ENCODE measurements at places on chromosomes 16 and 17.

- no peak for DNase-seq
Observed at GRCh38 chr16:17632667-17633066, 161.9 kb upstream of the XYLT1 start.

- DNase-seq, result no peak
Observed at GRCh38 chr16:85225257-85225656, 113.0 kb upstream of the CIBAR2 start.

DNA sequence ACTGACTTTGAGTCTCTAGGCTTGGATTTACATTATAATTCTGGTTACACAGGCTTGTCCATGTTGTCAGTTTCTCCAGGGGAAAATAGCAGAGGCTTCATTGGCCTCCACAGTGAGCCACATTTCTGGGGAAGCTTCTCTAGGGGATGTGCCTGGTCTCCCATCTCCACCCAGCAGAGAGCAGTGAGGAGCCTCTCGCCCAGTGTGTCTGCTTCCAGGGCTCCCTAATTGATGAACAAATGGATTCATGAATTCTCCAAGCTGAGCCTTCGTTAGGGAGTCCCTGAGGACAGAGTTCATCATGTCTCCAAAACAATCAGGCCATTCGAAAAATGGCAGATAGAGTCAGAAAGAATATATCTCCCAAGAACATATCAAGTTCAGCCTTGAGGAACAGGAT lies 162.4 kb upstream of the TOX3 start:
- no peak for DNase-seq

DNA sequence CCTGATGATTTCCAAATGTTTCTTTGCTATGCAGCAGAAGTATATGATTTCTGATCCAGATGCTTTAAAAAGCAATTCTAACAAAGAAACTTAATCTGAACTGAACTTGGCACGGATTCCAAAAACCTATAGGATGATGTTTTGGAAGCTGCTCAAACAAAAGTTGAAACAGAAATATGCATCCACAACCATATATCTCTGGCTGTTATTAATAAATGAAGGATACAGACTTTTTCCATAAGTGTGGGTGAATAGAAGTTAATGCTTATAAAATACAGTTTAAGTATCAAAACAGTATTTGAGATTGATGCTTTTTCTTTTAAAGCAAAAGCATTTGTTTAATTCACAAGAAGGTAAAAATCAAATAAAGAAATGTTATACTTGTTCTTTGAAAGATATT lies 27.9 kb upstream of the NACA2 start:
- no peak for DNase-seq

GRCh38 chr17:33056399-33057146 lies 64.9 kb downstream of the SPACA3 start:
- DNase-seq, result peak; percentile 47

DNA sequence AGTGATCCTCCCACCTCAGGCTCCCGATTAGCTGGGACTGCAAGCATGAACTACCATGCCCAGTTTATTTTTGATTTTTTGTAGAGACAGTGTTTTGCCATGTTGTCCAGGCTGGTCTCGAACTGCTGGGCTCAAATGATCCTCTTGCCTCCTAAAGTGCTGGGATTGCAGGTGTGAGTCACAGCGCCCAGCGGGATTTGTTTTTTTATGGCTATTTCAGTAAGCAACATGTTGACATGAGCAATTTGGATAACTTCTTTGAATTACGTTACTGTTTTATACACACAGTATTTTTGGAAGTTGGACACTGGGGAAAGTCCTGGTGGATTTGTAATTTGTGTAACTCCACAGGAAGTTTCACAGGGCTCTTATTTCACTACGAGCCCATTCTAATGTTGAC lies 18.5 kb upstream of the RHOT1 start:
- no peak for DNase-seq

GRCh38 chr16:71526111-71526631 lies at the start of gene CHST4:
Gene CHST4, plus strand, starts transcription at chr16:71526426. Its CDS starts 10,252 bp downstream, at chr16:71536678.
- peak; percentile 96 for DNase-seq

DNA sequence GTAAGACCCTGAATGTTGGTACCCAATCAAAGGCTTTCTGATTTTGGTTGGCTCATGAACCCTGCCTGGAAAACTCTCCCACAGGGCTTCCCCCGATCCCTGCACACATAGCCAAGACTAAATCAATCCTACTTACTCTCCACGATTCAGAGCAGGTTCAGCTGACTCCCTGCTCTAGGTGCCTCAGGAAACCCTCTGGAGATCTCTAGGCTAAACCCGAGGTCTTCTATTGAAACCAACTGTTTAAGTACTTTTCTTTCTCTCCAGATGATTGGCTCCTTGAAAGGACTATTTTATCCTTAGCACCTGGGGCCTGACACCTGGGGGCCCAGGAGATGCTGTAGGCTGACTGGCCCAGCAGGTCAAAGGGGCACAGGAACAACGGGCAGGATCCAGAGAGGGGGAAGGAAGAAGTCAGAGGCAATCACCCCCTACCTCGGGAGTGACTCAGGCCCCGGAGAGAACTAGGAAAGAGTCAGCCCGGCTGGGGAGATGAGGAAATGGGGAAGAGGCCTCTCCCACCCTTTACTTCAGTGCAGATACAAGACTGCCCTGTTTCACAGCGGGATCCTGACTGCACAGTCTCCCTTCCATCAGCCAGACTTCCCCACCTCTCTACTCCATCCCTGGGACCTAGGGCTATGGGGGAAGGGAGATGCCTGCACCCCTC lies 2.0 kb downstream of the TBC1D10B start:
- peak; percentile 55 for DNase-seq

GRCh38 chr16:30741461-30741914 lies 6.7 kb upstream of the PHKG2 start:
- DNase-seq, result peak; percentile 97

DNA sequence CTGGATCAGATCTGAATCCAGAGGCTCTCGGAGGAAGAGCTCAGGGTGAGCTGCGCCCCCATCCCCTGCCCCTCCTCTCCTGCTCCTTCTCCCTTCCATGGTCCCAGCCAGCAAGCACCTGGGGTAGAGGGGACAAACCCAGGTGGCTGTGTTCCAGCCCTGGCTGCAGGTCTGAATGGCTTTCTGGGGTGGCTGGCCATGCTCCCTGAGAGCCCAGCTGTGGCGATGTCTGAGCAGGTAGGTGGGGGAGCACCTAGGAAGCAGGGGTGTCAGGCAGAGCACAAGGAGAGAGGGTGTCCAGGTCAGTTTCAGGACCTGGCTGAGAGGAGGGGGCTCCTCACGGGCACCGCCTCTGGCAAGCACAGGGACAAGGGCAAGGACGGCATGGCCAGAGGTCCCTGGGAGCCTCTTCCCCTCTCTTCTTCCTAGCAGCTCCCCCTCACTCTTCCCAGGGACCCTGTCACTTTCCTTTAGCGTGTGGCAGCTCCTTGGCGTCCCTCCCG lies 310.0 kb downstream of the SEC14L1 start:
- DNase-seq, result no peak

GRCh38 chr17:38896346-38896954 lies 26.6 kb downstream of the LASP1 start:
- peak; percentile 87 for DNase-seq

GRCh38 chr17:34981538-34982241 lies 1.4 kb downstream of the LIG3 start:
- DNase-seq, result no peak

DNA sequence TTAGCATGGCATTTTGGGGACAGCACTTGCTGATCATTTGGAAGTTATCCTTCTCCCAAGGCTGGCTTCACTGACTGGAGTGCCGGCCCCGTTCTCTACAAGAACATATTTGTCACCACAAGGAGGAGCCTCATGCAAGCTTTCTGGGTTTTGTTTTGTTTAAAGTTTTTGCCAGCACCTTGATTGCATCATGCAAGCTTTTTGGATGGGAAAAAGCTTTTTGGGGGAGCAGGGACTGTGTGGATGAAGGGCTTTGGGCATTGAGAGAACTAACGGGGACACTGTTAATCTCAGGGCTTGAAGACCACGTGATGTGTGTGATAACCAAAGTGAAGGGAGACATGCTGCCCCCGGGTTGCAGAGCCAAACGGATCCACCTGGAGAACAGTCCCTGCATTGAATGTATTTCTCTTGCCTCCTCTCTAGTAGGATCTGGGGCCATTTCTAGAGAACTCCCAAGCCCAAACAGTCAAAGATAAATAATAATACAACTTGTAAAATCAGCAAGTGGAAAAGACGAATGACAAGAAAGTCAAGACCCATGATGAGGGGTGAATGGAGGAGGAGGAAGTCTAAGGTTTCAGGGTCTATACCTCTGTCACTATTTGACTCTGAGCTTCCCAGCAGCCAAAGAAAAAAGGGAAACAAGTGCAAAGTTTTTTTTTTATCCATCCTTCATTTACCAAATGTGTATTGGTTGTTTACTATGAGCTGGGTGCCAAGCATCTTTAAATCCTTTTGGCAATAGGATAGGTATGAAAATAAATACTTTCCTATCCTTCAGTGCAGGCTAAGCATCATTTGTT lies 17.2 kb downstream of the TMEM114 start:
- DNase-seq, result peak; percentile 71

DNA sequence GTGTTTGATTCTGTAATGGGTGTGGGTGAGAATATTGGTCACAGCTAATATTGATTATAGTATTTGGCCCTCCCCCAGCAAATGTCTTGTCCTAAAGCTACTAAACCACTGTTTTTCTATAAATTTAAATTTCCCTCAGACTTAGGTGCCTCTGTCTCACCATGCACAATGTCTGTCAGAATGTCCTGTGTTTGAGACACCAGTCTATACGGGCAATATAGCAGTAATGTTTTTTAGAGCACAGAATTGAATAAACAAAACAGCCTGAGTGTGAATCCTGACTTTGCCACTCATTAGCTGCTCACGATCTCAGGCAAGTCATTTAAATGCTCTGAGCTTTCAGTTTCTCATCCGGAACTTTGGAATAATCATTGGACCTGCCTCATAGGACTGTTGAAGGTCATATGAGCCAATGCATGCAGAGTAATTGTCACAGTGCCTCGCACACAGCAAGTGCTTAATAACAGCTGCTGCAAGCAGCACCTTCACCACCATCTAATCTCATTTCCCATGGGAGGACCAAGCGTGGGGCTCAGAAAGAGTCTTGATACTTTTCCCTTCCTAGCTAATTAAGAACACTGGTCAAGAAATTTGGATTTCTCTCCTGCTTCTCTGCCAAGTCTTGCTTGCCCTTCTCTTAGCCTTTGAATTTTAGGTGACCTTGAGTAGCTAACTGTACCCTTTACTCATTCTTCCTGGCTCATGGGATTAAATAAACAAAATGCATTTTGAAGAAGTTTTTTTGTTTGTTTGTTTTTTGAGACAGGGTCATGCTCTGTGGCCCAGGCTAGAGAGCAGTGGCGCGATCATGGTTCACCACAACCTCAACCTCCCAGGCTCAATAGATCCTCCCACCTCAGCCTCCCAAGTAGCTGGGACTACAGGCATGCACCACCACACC lies 9.8 kb downstream of the HLF start:
- no peak for DNase-seq

- peak; percentile 69 for DNase-seq
Observed at GRCh38 chr17:29042679-29043538, at the start of gene PIPOX. Gene PIPOX, plus strand, starts transcription at chr17:29043141. Its CDS starts 85 bp downstream, at chr17:29043226.

DNA sequence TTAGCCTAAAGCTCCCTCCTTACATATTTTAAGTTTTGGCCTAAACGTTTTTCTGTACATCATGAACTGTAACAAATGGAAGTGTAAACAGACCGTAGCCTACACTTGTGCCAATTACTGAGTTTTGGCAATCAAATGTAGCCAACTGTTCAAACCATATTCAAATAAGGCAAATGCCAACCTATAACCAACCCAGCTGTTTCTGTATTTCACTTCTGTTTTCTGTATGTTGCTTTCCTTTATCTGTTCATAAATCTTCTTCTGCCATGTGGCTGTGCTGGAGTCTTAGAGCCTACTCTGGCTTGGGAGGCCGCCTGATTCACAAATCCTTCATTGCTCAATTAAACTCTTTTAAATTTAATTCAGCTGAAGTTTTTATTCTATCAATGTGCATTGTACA lies 6.9 kb upstream of the C16orf78 start:
- DNase-seq, result peak; percentile 2

GRCh38 chr16:78705694-78706093 lies 606.2 kb downstream of the WWOX start:
- no peak for DNase-seq

DNA sequence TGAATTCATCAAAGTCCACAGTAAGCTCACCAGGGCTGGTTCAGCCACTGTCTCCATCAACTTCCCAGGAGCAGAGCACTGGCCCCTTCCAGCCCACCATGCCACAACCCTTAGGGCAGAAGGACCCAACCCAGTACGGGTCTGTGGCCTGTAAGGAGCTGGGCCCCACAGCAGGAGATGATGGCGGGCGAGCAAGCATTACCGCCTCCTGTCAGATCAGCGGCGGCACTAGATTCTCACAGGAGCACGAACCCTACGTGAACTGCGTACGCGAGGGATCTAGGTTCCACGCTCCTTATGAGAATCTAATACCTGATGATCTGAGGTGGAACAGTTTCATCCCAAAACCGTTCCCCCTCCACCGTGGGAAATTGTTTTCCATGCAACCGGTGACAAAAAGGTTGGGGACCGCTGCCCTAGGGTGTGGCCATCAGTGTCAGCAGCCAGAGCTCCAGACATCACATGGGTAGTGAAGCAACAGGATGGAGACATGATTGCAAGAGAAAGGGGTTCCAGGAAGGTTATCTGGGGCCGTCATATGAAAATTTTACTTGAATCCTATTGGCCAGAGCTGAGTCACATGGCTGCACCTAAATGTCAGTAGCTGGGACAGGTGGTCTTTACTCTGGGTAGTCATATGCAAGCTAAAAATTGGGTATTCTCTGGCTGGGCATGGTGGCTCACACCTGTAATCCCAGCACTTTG lies 12.4 kb upstream of the SLC25A19 start:
- no peak for DNase-seq

- no peak for DNase-seq
Observed at GRCh38 chr17:4536259-4536741, 18.9 kb downstream of the MYBBP1A start.

DNA sequence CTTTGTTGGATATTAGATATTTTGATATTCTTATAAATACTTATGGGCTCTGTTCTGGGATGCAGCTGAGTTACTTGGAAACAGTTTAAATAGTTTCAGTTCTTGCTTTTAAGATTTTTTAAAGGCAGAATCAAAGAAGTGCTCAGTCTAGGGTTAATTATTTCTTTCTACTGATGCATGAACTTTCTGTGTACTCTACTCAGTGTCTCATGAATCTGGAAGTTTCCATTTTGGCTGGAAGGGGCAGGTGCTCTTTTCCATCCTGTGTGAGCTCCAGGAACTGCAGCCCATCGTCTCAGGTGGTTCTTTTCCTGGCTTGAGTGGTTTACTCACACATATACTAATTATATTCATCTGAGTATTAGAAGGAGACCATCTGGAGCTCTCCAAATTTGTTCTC lies 61.1 kb upstream of the CPHXL start:
- DNase-seq, result no peak

DNA sequence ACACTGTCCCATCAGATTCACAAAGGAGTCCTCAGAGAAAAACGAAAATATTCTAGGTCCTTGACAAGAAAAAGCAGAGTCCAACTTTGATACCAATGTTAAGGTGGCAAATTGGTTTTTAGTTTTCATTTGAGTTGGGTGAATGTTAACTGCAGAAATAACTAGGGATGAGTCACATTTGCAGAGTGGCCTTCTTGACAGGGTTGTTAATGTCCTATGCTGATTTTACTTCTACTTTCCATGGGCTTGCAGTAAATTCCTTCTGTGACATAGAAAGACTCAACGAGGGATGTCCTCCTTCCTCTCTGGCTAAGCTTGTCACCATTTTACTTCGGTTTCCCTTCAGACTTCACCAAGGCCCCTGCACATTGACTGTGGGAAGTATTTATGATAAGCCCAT lies 47.2 kb upstream of the ICAM2 start:
- DNase-seq, result no peak

- peak; percentile 55 for DNase-seq
Observed at GRCh38 chr16:22664132-22664531, 149.8 kb upstream of the HS3ST2 start.

GRCh38 chr16:1137604-1138003 lies 15.3 kb upstream of the CACNA1H start:
- no peak for DNase-seq

Measured in islet precursor cell (in vitro differentiated cells).